ENCODE measurements at places on chromosomes 4 and X.

DNA sequence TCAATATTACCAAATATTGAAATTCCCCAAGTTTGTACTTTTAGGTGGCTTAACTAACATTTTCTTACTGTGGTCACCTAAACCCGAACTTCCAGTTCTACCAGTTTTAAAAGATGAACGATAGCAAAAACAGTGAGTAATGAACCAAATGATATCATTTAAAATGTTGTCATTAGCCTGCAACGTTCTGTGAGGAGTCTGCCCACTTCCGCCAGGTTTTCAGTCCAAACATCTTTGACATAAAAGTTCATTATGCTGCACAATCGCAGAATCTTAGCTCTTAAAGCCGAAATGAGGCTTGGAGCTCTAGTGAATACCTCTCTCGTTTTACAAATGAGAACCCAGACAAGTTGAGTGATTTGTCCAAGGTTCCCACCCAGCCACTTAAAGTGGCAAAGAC lies 762 bp downstream of the PIGA start:
- DNase-seq, result no peak

DNA sequence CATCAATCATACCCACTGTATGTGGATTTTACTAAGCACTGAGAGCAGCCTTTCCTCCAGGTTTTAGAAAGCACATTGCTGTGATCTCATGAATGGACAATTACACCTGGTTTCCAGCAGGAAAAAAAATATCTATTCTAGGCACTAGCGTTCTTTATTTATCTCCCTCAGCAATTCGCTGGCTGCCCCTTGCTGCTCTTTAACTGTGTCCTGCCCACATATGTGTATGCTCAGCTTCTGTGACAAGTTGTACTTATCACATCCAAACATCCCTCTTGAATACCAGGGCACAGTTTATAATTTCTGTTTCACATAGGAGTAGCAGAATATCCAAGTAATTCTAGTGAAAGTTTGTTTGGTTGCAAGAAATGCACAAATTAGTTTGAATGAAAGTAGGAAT lies 146.8 kb downstream of the USP46 start:
- DNase-seq, result no peak

GRCh38 chr4:136867465-136867864 lies 664.8 kb downstream of the PCDH18 start:
- DNase-seq, result no peak

DNA sequence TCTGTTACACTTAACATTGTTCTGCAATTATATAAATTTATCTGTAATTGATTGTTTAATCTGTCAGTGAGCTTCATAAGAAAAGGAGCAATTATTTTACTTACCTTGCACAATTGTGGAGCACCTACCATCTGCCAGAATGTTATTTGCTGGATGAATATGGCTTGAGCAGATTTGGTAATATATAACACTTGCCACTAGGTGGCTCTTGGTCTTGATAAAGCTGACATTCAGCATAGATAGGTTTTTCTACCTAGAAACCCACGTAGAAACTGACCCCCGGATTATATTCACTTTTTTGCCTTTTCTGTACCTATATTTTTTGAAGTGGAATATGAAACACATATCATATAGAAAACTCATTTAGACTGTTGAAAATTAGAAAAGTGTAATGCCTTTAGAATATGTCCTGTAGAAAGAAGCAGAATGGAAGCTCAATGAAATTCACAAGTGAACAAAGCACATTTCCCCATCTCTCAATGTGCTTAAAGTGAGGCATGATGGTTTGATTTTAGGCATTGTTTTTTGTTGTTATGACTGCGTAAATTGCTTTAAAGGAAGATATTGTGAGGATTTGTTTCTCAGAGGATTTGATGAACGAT lies 9.5 kb downstream of the RBPJ start:
- DNase-seq, result peak; percentile 47

- DNase-seq, result peak; percentile 92
Observed at GRCh38 chrX:103329991-103330390, at the start of gene TCEAL7. Gene TCEAL7, plus strand, starts transcription at chrX:103330239. Its CDS starts 1,165 bp downstream, at chrX:103331404.

GRCh38 chrX:10922159-10922558 lies 189.0 kb upstream of the HCCS start:
- DNase-seq, result no peak

GRCh38 chr4:98652996-98653395 lies 5.4 kb downstream of the TSPAN5 start:
- DNase-seq, result peak; percentile 26

- no peak for DNase-seq
Observed at GRCh38 chrX:111917591-111917990, 41.6 kb downstream of the TRPC5OS start.

DNA sequence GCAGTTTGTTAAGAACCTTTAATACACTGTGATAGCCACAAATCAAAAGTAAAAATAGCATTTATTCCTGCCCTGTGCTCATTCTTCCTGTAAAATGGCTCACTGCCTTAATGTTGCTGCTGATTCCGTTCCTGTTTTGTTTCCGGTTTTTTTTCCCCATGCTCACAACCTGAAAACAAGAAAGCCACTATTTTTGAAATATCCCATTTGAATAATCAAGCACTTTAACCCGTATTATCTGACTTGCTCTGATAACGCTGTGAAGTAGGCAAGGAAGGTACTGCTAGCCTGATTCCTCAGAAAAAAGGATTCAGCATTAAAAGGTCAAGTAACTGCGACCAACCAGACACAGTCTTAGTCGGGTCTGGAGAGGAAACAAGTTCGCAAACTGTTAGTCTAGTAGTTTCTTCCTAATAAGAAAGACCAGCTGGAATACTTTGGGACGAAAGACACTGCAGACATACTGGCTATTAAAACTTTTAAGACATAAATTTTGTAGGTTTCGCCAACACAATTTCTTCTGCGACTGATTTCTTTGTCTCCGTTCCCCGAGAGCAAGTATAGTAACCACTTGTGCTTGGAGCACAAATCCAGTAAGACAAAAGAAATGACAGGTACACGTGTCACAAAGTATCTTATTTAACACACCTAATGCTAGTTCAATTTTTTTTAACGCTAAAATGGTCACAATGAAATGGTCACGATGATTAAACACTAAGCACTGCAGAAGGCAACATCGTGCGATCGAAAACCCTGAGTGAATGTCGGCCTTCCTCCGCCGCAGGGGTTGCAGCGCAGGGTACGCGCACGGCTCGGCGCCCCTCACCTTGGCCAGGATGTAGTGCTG lies 802 bp downstream of the COX18 start:
- peak; percentile 48 for DNase-seq

- peak; percentile 61 for DNase-seq
Observed at GRCh38 chrX:101287402-101287801, 3.7 kb downstream of the TAF7L start.

- DNase-seq, result no peak
Observed at GRCh38 chr4:104532677-104533076, 38.0 kb upstream of the CXXC4 start.

GRCh38 chrX:9538544-9539045 lies 73.7 kb downstream of the TBL1X start:
- peak; percentile 98 for DNase-seq

DNA sequence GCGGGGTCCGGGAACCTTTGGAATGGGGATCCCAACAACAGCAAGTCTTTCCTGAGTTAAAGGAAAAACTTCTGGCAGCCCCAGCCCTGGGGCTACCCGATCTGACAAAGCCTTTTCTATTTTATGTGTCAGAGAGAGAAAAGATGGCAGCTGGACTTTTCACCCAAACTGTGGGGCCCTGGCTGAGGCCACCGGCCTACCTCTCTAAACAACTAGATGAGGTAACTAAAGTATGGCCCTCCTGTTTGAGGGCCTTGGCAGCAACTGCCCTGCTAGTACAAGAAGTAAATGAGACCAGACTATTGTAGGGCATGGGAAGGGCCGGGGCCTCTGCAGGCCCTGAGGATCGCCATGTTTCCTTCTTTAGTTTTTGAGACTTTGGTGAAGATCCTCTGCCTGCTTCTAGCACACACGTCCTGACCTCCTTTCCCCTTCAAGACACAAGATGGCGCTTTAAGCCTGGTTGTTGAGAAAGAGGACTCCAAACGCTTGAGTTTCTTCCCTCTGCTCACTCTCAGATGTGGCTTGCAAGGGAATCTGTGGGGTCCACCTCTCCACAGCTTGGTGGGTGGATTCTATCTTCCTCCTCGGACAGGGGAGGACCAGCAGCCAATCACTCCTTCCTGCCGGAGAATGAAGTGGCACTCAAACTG lies 18.5 kb upstream of the DRD5 start:
- peak; percentile 80 for DNase-seq

DNA sequence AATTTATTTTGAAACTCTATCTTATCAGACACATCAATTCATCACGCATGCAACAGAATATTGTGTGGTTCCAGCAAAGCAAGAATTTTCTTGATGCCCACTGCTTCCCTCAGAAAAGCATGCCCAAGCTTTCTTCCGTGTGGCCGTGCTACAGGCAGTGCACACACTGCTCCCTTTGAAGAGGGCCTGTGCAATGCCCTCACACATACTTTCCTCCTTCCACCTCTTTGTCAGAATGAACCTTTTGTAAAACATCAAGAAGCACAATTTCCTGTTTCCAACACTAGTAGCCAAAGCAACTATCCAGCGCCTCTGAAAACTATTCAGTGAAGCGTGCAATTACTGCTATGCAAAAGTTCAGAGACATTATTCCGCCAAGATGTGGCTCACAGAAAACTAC lies 201.7 kb downstream of the NLGN4X start:
- no peak for DNase-seq

DNA sequence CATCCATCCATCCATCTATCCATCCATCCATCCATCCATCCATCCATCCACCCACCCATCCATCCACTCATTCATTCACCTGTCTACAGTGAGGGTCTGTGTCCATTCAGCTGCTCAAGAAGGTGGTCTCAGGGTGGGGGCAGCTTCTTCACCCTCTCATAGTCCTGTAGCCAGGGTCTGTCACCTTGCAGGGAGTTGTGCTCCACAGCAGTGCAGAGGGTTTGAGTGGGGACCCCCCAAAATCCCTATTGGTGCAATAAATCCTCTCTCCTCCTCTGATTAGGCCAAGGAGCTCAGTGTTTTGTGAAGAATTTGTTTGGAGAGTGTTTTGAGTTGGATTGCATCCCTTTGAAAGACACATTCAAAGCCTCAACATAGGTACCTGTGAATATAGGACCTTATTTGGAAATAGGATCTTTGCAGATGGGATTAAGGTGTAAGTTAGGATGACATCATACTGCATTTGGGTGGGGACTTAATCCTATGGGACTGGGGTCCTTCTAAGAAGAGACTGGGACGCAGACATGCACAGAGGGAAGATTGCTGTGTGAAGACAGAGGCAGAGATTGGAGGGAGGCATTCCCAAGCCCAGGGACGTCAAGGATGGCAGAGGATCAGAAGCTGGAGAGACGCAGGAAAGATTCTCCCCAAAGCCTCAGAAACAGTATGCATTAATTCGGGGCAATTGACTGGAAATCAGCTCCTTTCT lies 12.0 kb downstream of the P2RY8 start:
- no peak for DNase-seq

GRCh38 chr4:73585345-73585744 lies 34.9 kb downstream of the RASSF6 start:
- no peak for DNase-seq

DNA sequence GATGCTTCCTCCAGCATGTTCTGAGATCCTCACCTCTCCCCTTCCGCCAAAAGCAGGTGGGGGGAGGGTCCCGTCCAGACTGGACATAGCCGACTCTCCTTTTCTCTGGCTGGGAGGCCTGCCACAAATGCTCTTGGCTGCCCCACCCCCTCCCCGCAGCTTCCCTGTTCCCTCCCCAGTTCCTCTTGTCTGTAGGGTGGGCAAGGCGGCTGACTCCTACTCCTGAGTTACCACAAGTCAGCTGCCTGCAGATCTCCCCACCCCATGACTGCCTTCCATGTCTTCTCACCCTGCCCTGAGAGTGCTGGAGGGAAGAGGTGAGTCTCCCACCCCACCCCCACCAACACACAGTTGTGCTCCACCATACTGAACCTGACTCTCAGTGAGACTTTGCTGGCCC lies 2.9 kb downstream of the ATP6AP1 start:
- DNase-seq, result no peak

DNA sequence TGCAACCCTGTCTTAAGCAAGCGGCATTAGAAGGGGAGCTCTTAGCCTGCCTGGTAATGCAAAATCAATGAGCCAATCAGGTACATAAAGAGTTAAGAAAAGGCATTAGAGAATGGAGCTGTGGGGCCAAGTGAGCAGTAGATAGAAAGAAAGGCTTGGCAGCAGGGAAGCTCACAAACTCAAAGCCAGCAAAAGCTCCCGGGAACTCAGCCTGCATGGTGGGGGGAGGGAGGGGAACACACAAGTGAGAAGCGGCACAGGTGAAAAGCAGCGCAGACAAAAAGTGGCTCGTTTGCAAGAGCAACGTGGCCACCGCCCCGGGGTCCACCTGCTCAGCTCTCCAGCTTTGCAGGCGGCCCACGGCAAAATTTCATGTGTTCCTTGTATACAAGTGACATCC lies 818.5 kb downstream of the FAM133A start:
- no peak for DNase-seq

DNA sequence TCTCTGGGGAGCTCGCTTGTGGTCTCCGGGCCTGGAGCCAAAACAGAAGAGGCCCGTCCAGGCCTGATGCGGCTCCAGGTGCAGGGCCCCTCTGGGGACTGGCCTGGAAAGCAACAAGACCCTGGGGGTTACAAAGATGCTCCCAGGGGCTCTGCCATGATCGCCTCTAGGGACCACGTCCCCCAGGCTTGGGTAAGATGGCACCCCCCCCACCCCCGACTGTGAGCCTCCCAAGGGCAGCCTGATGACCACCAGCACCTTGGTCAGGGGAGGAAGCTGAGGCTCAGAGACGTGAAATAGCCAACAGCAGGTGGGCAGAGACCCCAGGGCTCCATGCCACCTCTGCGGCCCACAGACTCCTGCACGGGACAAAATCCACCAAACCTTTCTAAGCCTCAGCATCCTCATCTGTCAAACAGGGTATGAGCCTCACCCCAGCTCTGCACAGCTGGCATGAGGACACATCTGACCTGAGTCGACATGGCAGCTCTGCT lies 25.4 kb downstream of the C4orf50 start:
- no peak for DNase-seq

- no peak for DNase-seq
Observed at GRCh38 chr4:147793569-147794313, 61.9 kb downstream of the ARHGAP10 start.

DNA sequence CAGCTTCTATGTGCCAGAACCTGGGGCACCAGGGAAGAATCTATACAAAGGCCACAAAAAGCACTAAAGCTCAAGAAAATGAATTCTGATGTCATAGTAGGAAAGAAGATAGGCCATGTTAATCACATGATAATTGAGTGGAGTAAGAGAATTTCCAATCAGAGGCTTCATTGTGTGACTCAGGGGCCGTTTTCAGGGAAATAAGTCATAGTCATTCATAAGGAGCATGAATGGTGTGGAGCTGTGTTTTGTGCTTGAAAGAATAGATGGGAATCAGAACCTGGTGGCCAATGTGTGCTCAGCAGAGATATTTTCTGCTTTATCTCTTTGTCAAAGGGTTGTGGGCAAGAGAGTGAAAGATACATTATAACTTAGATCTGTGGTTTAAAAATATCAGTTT lies 102.4 kb upstream of the ZDHHC15 start:
- no peak for DNase-seq

DNA sequence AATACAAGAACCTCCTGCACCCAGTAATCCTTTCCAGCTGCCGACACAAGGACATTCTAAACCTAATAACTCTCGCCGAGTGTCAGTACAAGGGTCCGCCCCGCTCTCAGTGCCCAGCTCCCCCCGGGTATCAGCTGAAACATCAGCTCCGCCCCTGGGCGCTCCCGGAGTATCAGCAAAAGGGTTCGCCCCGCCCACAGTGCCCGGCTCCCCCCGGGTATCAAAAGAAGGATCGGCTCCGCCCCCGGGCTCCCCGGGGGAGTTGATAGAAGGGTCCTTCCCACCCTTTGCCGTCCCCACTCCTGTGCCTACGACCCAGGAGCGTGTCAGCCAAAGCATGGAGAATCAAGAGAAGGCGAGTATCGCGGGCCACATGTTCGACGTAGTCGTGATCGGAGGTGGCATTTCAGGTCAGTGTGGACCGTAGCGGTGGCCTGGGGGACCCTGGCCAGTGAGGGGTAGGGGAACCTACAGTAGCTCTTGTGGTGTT lies at the start of gene MAOA:
MAOA (plus strand) TSS at position 295 of the 490 bp plus-strand sequence; CDS start at position 338, 43 bp downstream.
- peak; percentile 74 for DNase-seq
